ENCODE measurements at places on chromosomes 5 and 9.

GRCh38 chr5:65068410-65068809 is 299.7 kb downstream of the CWC27 start:
- DNase-seq = no peak

- DNase-seq = no peak
Observed at GRCh38 chr5:5295351-5295750, 127.1 kb upstream of the ICE1 start.

DNA sequence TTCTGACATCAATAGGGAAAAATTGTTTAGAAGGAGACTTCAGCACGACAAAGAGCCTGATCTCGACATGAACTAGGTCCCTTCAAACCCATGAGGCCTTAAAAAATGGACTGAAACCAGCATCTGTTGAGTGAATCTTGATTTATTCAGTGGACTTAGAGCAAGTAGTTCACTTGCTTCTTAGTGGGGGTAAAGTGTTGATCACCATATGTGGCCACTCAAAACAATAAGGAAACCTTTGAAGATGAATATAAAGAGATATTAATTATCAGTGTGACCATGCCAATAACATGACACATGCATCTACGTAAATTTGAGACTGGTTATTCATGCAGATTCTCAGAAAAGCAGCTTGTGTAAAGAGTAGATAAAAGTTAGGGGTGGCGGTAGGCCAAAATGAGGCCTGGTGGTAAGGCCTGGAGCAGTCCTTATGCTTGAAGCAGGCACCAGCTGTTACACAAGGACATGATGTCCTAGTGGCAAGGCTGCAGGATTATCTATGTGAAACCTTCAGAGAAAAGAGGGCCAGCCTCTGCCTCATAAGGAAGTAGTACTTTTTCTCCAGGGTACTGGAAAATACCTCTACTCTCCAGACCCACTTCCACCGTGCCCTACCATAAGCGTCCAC is 61.3 kb downstream of the S1PR3 start:
- DNase-seq = no peak

GRCh38 chr5:157520911-157521703 is 54.5 kb downstream of the ADAM19 start:
- DNase-seq = no peak

DNA sequence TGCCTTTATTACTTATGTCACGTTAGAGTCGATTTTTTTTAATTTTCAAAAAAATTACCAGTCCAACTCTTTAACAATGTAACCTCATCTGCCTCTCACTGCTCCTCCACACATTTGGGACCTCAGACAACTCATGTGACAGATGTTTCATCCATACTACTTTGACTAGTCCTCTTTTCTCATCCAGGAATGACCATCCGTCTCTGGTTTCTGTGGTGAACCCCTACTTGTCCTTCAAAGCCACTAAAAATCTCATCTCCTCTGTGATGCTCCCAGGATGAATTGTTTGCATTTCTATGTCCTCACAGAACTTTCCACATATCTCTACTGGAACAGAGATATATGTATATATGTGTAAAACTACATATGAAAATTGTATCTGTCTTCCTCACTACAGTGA is 149.8 kb upstream of the ZNF462 start:
- no peak for DNase-seq

Measured in stimulated activated CD4-positive, alpha-beta T cell treated with anti-CD3 and anti-CD28 coated beads, TNF-alpha, amount 100 ng/mL, for 24 hours (primary cell).